SK-N-DZ (cell line): ENCODE measurements at places on chromosomes 11 and 22.

GRCh38 chr11:117172724-117173421 lies 5.7 kb upstream of the SIDT2 start:
- DNase-seq: no peak

GRCh38 chr22:43017525-43018460 lies 2.8 kb upstream of the PACSIN2 start:
- no peak for DNase-seq

DNA sequence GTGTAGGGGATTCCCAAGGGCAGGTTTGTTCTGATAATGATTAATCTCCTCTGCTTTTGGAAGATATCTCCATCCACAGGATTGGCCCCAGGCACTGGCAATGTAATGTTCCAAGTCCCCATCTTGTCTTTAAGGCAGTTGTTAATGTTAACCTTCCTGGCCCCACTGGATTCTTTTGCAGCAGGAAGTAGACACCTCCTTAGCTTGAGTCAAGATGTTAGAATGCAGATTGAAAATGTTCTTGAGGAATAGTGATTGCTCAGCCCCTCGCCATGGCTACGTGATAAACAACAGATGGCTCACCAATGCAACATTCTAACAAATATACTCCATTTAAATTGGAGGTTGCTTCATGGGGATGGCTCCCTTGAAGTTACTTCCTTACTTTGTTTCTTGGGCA lies 7.3 kb downstream of the HEPHL1 start:
- no peak for DNase-seq

DNA sequence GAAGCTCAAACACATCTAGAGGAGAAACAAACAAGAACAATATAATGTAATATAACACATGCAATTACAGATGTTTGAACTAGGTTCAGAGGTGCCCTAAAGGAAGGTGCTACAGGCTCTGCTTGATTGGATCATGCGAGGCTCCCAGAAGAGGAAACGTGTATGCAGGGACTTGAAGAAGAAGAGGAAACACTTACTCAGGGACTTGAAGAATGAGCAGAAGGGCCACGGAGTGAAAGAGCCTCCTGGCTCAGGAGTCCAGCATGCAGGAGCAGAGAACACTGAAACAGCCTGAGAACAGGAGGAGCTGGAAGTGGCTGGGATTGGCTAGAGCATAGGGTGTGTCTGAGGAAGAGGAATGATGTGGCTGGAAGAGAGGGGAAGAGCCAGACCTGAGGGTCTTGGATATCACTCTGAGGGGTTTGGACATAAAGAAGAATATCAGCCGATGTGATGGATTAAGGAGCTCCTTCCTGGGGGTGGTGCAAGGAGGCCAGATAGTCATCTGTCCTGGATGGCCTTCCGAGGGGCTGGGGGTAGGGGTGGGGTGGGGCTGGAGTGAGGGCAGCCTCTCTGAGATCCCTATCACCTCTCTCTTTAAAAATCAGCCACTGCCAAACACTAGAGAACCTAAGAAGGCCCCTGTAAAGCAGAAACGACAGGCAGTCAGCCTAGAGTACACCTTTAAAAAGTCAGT lies 16.8 kb downstream of the FZD4 start:
- peak; percentile 18 for DNase-seq

DNA sequence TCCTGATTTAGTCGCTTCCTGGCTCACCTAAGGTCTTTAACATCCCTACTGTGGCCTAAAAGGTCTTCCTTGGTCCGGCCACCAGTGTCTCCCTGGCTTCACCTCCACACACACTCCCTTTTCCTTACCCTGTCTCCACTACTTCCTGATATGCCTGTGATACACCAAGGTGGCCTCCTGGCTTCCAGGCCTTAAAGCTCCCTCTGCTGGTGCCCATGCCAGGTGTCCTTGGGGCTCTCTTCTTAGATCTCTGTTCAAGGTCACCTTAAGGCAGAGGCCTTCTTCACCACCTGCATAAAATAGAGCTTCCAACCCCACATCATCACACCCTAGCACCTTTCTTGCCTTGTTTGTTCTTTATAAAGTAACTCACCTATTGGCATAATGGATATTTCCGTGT lies 787.7 kb downstream of the NTM start:
- DNase-seq: no peak

DNA sequence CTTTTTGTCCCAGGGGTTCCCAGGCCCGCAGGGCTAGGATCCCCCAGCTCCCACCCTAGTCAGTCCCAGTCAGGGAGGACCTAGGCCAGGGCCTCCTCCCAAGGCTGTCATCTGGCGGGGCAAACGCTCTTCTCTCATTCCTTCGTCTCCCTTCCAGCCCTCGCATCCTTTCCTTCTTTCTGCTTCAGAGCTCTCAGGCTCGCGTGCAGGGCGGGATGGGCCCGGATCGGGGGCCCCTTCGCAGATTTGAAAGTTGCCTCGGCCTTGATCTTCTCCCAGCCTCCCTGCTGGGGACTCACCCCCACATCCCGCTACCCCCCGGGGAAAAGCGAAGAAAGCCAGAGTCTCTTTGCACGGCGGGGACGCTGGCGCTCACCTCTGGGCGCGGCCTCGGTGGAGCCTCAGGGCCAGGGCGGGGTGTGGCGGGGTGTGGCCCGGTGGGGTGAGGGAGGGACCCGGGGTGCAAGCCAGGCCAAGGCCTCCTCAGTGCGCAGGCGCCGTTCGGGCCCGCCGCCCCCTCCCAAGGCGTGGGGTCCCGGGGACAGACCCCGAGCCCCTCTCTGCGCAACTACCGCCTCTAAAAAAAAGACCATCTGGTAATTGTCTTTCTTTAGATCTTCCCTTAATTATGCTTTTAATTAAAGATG lies 14.8 kb upstream of the PAX6 start:
- DNase-seq: no peak

GRCh38 chr11:3060436-3061025 lies 3.3 kb upstream of the CARS1 start:
- DNase-seq: no peak

DNA sequence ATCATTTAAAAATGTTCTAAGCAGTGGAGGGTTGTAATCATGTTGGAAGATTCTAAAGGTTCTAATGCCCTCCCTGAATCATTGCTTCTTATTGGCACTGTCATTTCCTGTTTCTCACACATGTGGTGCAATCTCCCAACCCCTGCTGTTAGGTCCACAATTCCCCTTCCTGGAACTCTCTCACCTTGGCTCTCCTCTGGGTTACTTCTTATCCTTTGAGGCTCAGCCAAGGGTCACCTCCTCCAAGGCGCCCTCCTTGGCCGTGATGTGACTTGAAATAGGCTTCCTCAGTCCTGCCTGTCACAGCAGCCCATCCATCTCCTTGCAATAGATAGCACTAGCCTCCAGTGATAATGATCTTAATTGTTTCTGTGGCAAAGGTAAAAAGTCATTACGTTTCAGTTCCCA lies 149.8 kb downstream of the TTC17 start:
- peak; percentile 62 for DNase-seq

GRCh38 chr11:44519989-44520737 lies 45.3 kb upstream of the CD82 start:
- DNase-seq: no peak

- no peak for DNase-seq
Observed at GRCh38 chr22:33544707-33545106, 375.6 kb downstream of the LARGE1 start.

GRCh38 chr11:93662175-93662570 lies 691 bp downstream of the CEP295 start:
- DNase-seq: no peak

- no peak for DNase-seq
Observed at GRCh38 chr22:29623059-29623458, 19.6 kb downstream of the NF2 start.

GRCh38 chr11:126165311-126165720 lies 46.1 kb downstream of the RPUSD4 start:
- no peak for DNase-seq

- peak; percentile 50 for DNase-seq
Observed at GRCh38 chr11:79438631-79439409, 2.0 kb downstream of the TENM4 start.

- no peak for DNase-seq
Observed at GRCh38 chr11:114044042-114044871, 15.3 kb upstream of the ZBTB16 start.
